ENCODE measurements at places on chromosomes 6 and 20. TPM values are rescaled to one million over a fixed set of nuclear protein-coding genes. Genes with fewer than 3 reads are reported as not detected.

PHACTR3 gene
- polyA plus RNA-seq: 8.3 TPM

GLP1R gene
- 0.84 TPM for polyA plus RNA-seq

CST2 gene
- 0.07 TPM for polyA plus RNA-seq

RALGAPA2 gene
- 33.1 TPM for polyA plus RNA-seq

BPI gene
- 0.21 TPM for polyA plus RNA-seq

PRR18 gene
- polyA plus RNA-seq: 11.3 TPM

DNA sequence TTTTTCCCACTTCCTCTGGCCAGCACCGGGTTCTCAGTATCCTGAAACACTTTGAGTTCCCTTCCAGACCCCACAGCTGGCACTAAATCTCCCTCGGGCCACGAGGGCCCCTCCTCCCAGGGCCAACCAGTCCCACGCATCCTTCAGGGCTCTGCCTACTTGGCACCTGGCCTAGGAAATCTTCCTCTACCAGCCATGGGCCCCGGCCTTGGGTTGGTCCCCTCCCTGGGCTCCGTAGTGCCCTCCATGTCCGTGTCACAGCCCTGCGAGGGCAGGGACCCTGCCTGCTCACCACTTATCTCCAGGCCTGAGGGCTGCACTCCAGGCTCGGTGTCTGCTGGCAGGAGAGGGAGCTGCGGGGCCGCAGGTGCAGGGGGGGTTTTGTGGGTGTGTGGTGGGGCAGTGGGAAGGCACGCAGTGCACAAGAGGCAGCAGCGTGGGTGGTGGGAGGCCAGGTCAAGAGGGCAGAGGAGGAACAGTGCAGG is 48.8 kb upstream of the CDH22 start:
- DNase-seq: no peak

DNA sequence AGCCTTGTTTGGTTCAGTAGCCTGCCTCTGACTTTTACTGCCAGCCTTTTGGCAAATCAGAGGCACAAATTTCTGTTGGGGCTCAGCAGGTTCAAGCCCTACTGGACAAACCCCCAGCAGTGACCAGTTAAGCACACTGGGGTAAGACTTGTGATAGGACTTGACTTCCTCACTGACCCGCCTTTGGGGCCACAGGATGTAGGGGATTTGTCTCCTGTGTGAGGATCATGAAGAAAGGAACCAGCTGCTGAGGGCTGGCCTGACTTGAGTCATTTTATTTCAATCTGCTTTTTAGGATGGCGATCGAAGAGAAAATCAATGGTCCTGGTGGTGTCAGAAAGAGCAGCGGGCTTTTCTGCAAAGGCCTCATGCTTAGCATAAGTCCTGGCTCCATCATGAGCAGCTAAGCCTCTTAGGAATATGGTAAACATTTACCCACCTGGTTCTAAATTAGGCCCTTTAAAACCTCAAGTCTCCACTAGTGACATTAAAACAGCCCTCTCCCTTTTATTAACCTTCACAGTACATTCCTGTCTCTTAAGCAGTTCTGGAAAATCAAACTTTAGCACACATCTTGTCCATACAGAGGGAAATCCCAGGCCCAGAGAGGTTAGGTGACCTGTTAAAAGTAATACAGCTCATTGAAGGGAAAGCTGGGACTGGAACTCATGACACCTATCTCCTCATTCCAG is 16.6 kb downstream of the CHMP4B start:
- no peak for DNase-seq

DNA sequence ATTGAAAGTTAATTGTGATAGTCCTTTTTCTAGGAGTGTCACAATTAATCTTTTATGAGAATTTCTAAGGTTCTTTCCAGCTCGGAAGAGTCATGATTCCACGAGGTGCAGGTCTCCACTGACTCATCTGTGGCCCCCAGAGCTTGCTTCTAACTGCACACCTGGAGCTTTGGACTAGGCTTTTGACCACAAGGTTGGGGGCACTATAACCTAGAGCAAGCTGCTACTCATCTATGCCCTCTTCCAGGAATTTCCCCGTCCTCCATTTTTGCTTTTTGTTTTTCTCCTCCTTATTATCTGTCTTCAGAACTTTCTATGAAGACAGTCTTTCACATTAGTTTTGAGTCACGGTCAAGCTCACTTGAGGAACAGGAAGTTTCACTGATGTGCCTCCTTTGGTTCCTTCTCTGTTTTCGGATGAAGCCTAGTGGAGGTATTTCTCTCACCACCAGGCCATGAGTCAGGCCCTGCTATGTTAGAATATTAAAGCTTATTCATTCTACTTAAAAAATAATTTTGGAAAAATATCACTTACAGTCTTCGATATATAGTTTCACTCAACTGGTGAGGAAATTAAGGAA is 119.2 kb upstream of the INSM1 start:
- DNase-seq: no peak

- DNase-seq: no peak
Measured at GRCh38 chr6:74690365-74690764, 515.5 kb downstream of the COL12A1 start.

DNA sequence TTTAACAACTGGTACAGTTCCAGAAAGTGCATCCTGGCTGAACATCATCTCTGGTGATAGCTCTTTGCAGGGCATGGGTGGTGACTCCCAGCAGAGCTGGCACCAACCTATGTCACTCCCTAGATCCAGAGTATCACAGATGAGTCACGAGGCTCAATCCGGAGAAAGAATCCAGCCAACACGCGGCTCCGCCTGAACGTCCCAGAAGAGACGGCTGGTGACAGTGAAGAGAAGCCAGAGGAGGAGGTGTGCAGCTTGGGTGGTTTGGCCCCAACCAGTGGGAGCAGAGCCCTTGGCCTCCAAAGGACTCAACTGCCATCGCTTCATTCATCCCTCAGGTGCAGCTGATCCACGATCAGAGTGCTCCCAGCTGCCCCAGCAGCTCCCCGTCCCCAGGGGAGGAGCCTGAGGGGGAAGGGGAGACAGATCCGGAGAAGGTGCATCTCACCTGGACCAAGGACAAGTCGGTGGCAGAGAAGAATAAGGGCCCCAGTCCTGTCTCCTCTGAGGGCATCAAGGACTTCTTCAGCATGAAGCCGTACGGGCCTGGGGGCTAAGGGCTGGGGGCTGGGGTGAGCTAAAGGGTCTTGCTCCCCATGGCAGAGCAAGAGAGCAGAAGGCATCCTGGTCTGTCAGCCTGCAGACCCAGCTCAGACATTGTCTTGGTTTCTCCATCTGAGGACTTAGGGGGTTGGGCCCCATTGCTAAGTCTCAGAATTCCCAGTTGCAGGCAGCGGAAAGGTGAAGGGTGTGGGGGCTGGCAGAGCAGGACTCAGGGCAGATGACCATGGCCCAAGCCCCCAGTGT is 27.2 kb downstream of the SLC12A5 start:
- DNase-seq: no peak

- DNase-seq: peak; percentile 6
Measured at GRCh38 chr20:61520893-61521460, 268.9 kb downstream of the CDH4 start.

DNA sequence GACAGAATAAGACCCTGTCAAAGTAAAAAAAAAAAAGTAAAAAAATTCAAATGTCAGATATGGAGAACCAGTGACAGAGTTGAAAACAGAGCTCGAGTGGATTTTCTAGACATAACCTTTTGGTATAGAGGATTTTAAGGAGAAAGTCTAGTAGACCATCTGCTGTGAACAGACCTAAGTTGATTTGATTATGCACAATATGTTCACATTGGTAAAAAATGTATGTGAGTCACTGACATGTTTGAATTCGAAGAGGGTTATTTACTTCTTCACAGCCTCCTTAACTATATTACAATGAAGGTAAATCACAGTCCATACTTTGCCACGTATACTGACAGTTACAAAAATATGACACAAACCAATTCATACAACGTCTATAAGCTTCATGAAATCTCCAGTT is 7.4 kb downstream of the TINAG start:
- no peak for DNase-seq

DNA sequence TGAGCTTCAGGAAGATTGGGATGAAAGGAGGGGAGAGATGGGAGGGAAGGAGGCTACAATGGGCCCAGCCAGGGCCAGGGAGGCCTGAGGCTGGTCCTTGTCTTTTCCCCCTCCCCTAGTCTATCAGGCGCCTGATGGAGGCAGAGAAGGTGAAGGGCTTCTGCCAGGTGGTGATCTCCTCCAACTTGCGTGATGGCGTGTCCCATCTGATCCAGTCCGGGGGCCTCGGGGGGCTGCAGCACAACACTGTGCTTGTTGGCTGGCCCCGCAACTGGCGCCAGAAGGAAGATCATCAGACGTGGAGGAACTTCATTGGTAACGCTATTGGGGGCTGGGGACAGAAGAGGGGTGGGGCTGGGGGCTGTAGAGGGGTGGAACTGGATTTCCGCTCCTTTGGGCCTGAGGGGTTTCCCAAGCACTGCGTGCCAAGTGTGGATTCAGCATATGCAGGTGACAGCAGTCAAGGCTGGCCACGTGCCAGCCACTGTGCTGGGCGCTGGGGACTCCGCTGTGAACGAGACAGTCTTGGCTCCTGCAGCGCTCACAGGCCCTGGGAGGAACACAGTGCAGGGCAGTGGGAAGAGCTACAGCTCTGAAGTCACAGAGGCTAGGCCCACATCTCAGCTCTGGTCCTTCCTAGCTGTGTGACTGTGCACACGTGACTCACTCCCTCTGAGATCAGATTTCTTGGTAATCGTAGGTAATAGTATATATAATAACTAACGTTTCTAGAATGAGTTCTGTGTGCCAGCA is 22.7 kb downstream of the SLC12A5 start:
- no peak for DNase-seq

GRCh38 chr6:38552121-38552520 is 87.6 kb downstream of the BTBD9 start:
- DNase-seq: no peak

DNA sequence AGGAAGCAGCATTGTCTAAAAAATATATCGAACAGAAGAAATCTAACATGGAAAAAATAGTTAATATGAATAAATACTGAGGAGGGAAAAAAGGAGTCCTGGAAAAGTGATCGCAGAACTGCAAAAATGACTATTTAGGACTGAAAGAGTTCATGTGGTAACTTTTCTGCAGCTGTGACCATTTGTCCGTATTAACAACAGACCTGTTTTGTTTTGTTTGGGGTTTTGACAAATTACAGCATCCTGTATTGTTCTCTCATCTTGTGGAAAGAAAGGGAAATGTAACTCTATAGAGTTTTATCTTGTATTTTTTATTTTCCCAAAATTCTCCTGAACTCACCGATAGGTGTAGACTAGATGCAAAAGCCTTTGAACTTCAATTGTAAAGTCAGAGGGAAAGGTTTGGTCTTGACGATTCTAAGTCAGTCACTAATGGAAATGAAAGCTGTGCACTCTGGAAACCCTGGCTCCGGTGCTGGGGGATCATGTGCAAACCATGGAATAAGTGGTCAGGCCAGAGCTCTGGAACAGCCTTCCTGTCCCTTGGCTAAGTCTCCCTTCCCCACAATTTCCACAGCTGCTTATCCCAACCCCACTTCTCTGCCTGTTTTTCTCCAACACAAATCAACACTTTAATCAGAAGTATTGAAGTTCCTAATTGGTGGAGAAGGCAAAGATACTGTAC is 51.2 kb upstream of the MARCKS start:
- DNase-seq: no peak

DNA sequence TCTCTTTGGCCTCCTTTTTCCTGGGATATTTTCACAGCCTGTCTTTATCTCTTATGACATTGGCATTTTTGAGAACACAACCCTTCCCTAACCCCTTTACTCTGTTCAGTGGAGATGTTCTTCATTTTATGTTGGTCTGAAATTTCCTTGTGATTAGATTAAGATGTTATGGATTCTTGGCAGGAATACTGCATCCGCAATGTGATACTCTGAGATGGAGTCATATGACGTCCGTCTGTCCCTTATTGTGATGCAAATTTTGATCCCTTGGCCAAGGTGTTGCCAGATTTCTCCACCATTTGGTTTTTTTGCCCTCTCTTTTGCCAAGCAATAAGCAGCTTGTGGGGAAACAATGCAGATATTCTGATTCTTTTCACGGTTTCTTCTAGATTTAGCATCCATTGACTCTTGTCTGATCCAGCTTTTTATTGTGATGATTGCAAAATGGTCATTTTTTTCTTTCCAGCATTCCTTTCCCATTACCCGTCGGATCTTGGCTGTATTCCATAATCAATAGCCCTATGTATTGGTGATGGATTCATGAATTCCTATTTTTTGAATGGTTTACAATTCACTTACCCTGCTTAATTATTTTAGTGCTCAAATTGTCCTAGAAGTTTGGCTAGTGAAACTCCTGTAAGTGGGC is 85.1 kb downstream of the NCOA3 start:
- DNase-seq: no peak

DNA sequence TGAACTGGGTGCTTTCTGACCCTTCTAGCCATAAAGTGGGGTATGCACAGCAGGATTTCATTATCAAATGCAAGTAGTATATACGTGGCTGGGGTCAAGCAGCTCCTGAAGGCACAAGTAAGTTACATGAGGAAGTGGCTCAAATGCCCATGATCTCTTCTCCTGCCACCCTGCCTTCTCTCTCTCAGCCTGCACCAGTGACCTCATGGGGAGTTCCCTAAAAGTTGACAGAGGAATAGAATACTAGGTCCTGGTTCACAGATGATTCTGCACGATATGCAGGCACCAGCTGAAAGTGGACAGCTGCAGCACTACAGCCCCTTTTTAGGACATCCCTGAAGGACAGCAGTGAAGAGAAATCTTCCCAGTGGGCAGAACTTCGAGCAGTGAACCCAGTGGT is 282.0 kb downstream of the BCKDHB start:
- no peak for DNase-seq

GRCh38 chr6:163592872-163593271 is 178.4 kb downstream of the QKI start:
- DNase-seq: no peak

- DNase-seq: no peak
Measured at GRCh38 chr20:13364278-13365170, 143.4 kb downstream of the ISM1 start.

GRCh38 chr20:1449370-1449769 is 17.3 kb downstream of the NSFL1C start:
- no peak for DNase-seq

GRCh38 chr6:33450434-33450833 is 3.9 kb upstream of the ZBTB9 start:
- no peak for DNase-seq

DNA sequence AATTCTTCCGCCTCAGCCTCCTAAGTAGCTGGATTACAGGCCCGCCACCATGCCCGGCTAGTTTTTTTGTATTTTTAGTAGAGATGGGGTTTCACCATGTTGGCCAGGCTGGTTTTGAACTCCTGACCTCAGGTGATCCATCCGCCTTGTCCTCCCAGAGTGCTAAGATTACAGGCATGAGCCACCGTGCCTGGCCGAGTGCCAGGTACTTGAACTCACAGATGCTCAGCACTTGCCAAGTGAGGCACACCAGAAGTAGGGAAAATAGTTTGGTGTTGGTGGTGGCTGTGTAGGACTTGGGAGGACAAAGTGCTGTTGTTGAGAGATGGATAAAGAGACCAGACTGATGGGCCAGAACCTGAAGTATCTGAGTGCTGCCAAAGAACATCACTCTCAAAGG is 40.0 kb upstream of the MBOAT1 start:
- no peak for DNase-seq
